Mesothelial cell of epicardium (in vitro differentiated cells): ENCODE measurements at places on chromosomes 12 and 14.
A peak's percentile ranks its signal among the peaks of the same experiment; 100 is the strongest.

GRCh38 chr14:102341566-102341965 lies 21.1 kb downstream of the CINP start:
- DNase-seq = no peak
- no peaks in the 10 kb centered on the region for H3K4me1 ChIP-seq
- peaks cover 34% of the 10 kb centered on the region for H3K36me3 ChIP-seq
- no peaks in the 10 kb centered on the region for H3K27me3 ChIP-seq
- no peak overlapping the region for H3K27ac ChIP-seq

DNA sequence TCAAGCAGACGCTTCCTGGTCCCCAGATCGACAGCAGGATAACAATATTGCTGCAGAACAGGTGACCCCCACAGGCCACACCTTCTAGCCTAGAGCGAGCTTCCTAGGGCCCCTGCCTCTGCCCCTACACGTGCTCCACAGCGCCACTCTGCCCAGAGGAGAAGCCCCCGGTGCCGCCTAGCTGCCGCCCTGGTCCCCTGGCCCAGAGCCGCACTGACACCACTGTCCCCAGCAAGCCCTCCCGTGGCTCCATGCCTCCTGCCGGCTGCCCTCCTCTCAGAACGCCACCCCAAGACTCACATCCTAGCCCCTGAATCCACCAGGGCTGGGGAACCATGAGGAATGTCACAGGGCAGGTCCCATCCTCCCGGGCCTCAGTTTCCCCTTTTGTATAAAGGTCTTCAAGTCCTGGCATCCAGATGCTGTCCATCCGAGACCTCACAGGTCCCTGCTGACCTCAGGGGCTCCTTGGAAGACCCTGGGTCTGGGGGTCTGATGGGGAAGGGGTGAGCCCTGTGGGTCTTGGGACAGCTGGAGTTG lies 31.0 kb downstream of the JAG2 start:
- H3K27ac ChIP-seq = no peak overlapping the region
- H3K36me3 ChIP-seq = peaks cover 19% of the 10 kb centered on the region
- H3K4me3 ChIP-seq = no peak overlapping the region

- no peak overlapping the region for H3K4me3 ChIP-seq
- no peak overlapping the region for H3K27ac ChIP-seq
- H3K4me1 ChIP-seq = peaks cover 7% of the 10 kb centered on the region
Measured at GRCh38 chr12:112900298-112901145, 6.2 kb upstream of the OAS1 start.

DNA sequence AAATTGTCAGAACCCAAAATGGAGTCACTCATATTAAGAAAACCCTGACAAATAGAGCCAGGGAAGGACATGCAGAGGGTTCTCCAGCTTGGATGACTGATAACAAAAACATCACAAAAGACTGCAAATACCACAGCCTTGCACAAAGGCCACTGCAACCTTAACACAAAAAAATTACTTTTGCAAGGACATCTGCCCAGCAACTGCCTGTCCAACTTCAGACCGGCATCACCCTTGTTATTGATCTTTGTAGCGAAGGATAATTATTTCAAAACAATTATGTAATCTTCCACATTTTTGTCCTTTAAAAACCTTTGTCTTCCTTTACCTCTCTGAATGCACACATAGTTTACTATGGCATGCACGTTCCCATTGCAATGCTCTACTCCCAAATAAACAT lies 100.6 kb upstream of the TBX3 start:
- peaks cover 26% of the 10 kb centered on the region for H3K4me1 ChIP-seq
- H3K36me3 ChIP-seq = peaks cover 2% of the 10 kb centered on the region
- no peaks in the 10 kb centered on the region for H3K27me3 ChIP-seq
- peak overlapping the region; percentile 51 for H3K27ac ChIP-seq

DNA sequence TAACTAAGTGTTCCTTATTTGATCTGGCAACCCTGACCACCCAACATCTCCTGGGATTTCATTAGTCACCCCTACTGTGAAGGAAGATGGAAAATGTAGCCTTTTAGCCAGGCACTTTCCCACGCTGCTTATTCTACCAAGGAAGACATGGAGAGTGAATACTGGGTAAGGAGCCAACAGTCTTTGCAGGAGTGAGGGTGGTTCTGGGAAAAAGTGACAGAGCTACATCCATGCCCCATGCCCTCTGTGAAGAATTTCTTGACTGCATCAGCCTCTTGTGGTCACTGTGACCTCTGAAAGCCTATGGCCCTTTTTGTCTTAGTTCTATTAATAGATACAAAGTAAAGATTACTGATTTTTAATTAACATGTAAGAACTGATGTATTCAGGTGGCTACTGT lies 196.0 kb upstream of the EEA1 start:
- no peaks in the 10 kb centered on the region for H3K27me3 ChIP-seq
- H3K36me3 ChIP-seq = no peaks in the 10 kb centered on the region

GRCh38 chr12:96902076-96902475 lies 5.0 kb upstream of the NEDD1 start:
- H3K4me3 ChIP-seq = no peak overlapping the region
- no peak overlapping the region for H3K27ac ChIP-seq
- peaks cover 2% of the 10 kb centered on the region for H3K4me1 ChIP-seq
- no peak for DNase-seq
- no peaks in the 10 kb centered on the region for H3K36me3 ChIP-seq
- peaks cover 3% of the 10 kb centered on the region for H3K27me3 ChIP-seq

- DNase-seq = no peak
- H3K4me3 ChIP-seq = no peak overlapping the region
- peaks cover 2% of the 10 kb centered on the region for H3K4me1 ChIP-seq
- H3K36me3 ChIP-seq = peaks cover 8% of the 10 kb centered on the region
- H3K27ac ChIP-seq = no peak overlapping the region
- H3K27me3 ChIP-seq = no peaks in the 10 kb centered on the region
Measured at GRCh38 chr14:56666294-56666693, 86.7 kb downstream of the TMEM260 start.
